H9 (cell line): ENCODE measurements at places on chromosomes 12 and 14.
A peak's percentile ranks its signal among the peaks of the same experiment; 100 is the strongest.

GRCh38 chr14:78933948-78934524 lies 763.9 kb downstream of the NRXN3 start:
- H3K27me3 ChIP-seq: no peaks in the 10 kb centered on the region
- H3K36me3 ChIP-seq: no peaks in the 10 kb centered on the region
- H3K4me3 ChIP-seq: no peak overlapping the region
- no peaks in the 10 kb centered on the region for H3K4me1 ChIP-seq
- DNase-seq: no peak
- no peak overlapping the region for H3K27ac ChIP-seq

DNA sequence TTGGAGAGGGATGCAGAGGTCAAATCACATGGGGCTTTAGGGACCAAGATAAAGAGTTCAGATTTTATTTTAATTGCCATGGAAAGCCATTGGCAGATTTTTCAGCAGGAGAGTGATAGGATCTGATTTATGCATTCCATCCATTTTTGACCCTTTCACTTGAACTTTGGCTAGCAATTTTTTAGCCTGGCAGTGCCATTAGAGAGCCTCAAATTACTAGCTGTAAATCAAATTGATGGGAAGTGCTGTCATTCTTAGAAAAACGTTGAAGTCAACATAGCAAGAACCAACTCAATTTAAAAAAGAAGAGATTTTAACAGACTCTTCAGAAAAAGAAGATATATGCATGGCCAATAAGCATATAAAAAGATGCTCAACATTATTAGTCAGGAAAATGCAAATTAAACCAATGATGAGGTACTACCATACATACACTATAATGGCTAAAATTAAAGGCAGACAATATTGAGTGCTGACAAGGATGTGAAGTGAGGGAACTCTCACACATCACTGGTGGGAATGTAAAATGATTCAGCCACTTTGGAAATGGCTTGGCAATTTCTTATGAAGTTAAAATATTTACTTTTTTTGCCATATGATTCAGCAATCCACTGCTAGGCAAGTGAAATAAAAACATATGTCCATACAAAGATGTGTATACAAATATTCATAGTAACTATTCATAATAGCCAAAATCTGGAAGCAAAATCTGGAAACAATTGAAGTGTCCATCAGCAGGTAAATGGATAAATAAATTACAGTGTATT lies 89.7 kb downstream of the PTCSC3 start:
- H3K27ac ChIP-seq: no peak overlapping the region
- H3K27me3 ChIP-seq: no peaks in the 10 kb centered on the region
- no peak for DNase-seq
- H3K4me3 ChIP-seq: no peak overlapping the region
- no peaks in the 10 kb centered on the region for H3K4me1 ChIP-seq
- H3K36me3 ChIP-seq: no peaks in the 10 kb centered on the region

GRCh38 chr12:95212586-95212985 lies 4.7 kb downstream of the FGD6 start:
- no peak overlapping the region for H3K27ac ChIP-seq
- H3K4me3 ChIP-seq: no peak overlapping the region
- peaks cover 33% of the 10 kb centered on the region for H3K36me3 ChIP-seq
- H3K4me1 ChIP-seq: peaks cover 10% of the 10 kb centered on the region

DNA sequence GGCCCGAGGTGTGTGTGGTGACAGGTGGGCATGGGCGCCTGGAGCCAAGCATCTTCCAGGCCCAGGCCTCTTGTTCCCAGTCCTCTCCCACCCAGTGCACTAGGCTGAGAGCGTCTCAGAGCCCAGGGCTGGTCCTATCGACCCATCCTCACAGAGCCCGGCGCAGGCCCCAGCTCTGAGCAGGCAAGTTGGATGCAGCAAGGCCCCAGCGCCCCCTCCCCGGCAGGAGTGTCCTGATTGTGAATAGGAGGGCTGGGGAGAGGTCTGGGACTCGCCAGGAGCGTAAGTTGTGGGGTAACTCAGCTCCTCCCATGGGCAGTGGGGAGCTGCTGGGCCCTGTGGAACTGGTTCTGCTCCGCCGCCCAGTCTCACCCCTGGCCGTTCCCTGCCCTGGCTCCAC lies 26.3 kb downstream of the CALM1 start:
- no peak overlapping the region for H3K4me3 ChIP-seq
- H3K27ac ChIP-seq: no peak overlapping the region
- no peaks in the 10 kb centered on the region for H3K27me3 ChIP-seq
- no peaks in the 10 kb centered on the region for H3K4me1 ChIP-seq
- H3K36me3 ChIP-seq: no peaks in the 10 kb centered on the region
- DNase-seq: no peak

GRCh38 chr14:75286313-75286712 lies 7.7 kb downstream of the FOS start:
- DNase-seq: peak; percentile 51
- H3K27me3 ChIP-seq: no peaks in the 10 kb centered on the region
- peaks cover 6% of the 10 kb centered on the region for H3K36me3 ChIP-seq
- H3K27ac ChIP-seq: no peak overlapping the region
- H3K4me3 ChIP-seq: no peak overlapping the region
- no peaks in the 10 kb centered on the region for H3K4me1 ChIP-seq

- no peak overlapping the region for H3K4me3 ChIP-seq
- no peak overlapping the region for H3K27ac ChIP-seq
- no peaks in the 10 kb centered on the region for H3K36me3 ChIP-seq
- no peak for DNase-seq
Measured at GRCh38 chr14:96746101-96746500, 51.1 kb upstream of the VRK1 start.

GRCh38 chr12:22409377-22410164 lies 75.1 kb upstream of the ST8SIA1 start:
- no peaks in the 10 kb centered on the region for H3K4me1 ChIP-seq
- no peak overlapping the region for H3K4me3 ChIP-seq
- H3K27ac ChIP-seq: no peak overlapping the region
- no peak for DNase-seq
- H3K27me3 ChIP-seq: no peaks in the 10 kb centered on the region
